Cardiac muscle cell (in vitro differentiated cells and primary cell): ENCODE measurements at places on chromosomes 12 and 14. TPM values are rescaled to one million over a fixed set of nuclear protein-coding genes. Genes with fewer than 3 reads are reported as not detected.

DNA sequence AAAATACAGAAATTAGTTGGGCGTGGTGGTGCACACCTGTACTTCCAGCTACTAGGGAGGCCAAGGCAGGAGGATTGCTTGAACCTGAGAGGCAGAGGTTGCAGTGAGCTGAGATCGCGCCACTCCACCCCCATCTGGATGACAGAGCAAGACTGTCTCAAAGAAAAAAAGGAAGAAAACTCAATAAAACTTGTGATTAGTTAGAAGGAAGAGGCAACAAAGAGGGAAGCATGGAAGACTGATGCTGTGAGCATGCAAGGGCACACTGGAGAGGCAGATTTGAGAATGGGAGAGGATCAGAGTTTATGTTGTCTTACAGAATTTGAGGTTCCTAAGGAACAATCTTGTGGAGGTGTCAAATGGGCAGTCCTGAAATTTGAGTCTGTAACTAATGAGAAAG lies 2.8 kb upstream of the ZC2HC1C start:
- peaks cover 17% of the 10 kb centered on the region for H3K4me1 ChIP-seq
- no peak overlapping the region for H3K27ac ChIP-seq
- H3K4me3 ChIP-seq, result no peak overlapping the region
- no peaks in the 10 kb centered on the region for H3K36me3 ChIP-seq
- no peaks in the 10 kb centered on the region for H3K27me3 ChIP-seq

DNA sequence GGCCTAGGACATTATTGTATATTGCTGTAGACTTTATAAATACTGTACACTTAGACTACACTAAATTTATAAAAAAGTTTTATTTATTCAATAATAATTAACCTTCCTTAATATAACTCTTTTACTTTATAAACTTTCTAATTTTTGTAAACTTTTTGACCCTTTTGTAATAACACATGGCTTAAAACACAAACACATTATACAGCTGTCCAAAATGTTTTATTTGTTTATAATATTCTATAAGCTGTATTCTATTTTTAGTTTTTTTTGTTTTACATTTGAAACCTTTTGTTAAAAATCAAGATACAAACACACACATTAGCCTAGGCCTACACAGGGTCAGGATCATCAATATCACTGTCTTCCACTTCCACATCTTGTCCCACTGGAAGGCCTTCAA lies 190.0 kb downstream of the BMP4 start:
- no peaks in the 10 kb centered on the region for H3K36me3 ChIP-seq
- H3K4me3 ChIP-seq, result no peak overlapping the region
- peaks cover 9% of the 10 kb centered on the region for H3K4me1 ChIP-seq
- no peak overlapping the region for H3K27ac ChIP-seq
- DNase-seq, result no peak

GRCh38 chr12:49126852-49127763 lies 4.1 kb downstream of the TUBA1B start:
- peak overlapping the region; percentile 48 for H3K27ac ChIP-seq
- H3K36me3 ChIP-seq, result peaks cover 26% of the 10 kb centered on the region
- peaks cover 12% of the 10 kb centered on the region for H3K4me1 ChIP-seq
- DNase-seq, result no peak
- H3K4me3 ChIP-seq, result no peak overlapping the region

DNA sequence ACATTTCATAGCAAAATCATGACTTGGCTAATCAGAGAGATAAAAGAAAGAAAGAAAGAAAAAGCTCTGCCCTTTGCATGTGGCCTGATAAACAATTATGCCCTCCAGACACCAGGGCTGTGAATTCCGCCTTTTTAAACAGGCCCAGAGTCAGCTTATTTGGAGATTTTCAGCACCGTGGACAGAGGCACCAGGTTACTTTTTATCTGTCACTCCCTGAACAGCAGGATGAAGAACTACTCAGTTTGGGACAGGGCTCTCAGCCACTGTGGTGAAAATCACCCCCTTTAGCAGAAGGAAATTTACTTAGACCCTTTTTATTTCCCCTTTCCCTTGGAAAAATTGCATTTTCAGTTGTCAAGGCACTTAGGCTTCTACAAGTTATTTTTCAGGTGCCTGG lies 359.9 kb downstream of the NRXN3 start:
- H3K27ac ChIP-seq, result no peak overlapping the region
- H3K4me3 ChIP-seq, result no peak overlapping the region
- no peaks in the 10 kb centered on the region for H3K36me3 ChIP-seq

DNA sequence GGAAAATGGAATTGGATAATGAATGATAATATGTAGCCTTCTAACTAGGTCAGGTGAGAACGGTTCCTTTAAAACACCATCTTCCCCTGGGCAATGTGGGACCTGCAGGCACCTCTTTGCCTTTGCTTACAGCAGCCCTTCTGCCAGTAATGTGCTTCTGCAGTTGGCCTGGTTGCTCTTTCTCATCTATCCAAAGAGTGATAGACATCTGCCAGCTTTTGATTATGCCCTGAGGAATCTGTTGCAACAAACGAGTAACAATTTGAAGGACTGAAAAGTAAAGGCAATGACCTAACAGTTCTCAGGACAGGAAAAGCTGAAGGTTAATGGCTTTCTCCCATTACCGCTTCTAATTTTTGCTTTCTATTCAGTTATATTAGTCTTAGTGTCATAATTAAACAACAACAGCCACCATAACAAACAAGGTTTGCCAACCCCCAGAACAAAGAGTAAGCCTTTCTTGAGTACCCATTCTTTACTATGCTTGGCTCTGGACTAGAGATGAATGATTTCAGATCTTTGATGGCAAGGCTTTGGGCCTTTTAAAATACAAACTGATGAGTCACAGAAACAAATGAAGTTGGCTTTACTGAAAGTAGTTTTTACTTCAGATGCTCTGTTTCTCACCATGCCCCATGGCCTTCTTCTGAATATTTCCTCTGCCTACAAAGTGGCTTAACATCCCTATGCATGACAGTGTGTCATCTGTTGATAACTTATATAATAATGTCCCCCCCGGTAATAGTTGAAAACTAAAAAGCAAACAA lies 76.1 kb upstream of the KRR1 start:
- H3K4me3 ChIP-seq, result no peak overlapping the region
- no peaks in the 10 kb centered on the region for H3K36me3 ChIP-seq
- no peak overlapping the region for H3K27ac ChIP-seq
- no peaks in the 10 kb centered on the region for H3K27me3 ChIP-seq

- no peaks in the 10 kb centered on the region for H3K4me1 ChIP-seq
- no peak for DNase-seq
- H3K36me3 ChIP-seq, result no peaks in the 10 kb centered on the region
- no peaks in the 10 kb centered on the region for H3K27me3 ChIP-seq
- no peak overlapping the region for H3K4me3 ChIP-seq
Measured at GRCh38 chr12:126443977-126444376, 1378.7 kb downstream of the AACS start.

DNA sequence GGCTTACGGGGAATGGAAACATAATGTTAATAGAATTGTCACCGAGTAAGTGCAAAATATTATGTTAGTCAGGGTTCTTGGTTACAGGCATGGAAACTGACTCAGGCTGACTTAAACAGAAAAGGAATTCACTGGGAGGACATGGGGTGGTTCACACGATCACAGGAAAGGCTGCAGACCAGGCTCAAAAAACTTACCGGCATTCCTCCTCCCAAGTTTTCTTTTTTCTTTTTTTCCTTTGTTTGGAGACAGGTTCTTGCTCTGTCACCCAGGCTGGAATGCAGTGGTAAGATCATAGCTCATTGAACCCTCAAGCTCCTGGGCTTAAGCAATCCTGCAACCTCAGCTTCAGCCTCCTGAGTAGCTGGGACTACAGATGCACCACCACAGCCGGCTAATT lies 11.9 kb upstream of the UBE2N start:
- no peaks in the 10 kb centered on the region for H3K36me3 ChIP-seq
- H3K27ac ChIP-seq, result no peak overlapping the region
- peaks cover 3% of the 10 kb centered on the region for H3K4me1 ChIP-seq
- no peak for DNase-seq

GRCh38 chr14:25520821-25521220 lies 470.9 kb upstream of the STXBP6 start:
- DNase-seq, result no peak
- H3K4me3 ChIP-seq, result no peak overlapping the region
- no peaks in the 10 kb centered on the region for H3K27me3 ChIP-seq
- no peak overlapping the region for H3K27ac ChIP-seq
- H3K36me3 ChIP-seq, result no peaks in the 10 kb centered on the region

GRCh38 chr12:6535960-6536847 lies 1.9 kb downstream of the GAPDH start:
- peak overlapping the region; percentile 91 for H3K4me3 ChIP-seq
- H3K27me3 ChIP-seq, result no peaks in the 10 kb centered on the region
- no peak for DNase-seq

DNA sequence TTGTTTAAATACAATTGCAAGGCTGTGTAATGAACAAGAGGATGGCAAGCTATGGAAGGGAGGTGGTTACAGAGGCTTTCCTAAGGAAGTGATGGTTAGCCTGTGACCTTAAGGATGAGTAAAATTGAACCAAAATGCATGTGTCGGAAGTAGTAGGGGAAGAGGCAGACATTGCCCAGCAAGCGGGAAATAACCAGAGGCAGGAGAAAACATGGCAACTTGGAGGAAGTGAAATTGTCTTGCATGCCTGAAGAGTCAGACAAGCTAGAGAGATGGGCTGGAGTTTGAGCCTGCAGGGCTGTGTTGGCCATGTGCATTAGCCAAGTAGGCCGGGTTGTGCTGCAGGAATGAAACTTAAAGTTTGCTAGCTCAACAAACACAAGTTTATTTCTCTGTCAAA lies 96.2 kb downstream of the BTG1 start:
- no peak for DNase-seq
- H3K27ac ChIP-seq, result no peak overlapping the region
- H3K4me3 ChIP-seq, result no peak overlapping the region
- H3K36me3 ChIP-seq, result no peaks in the 10 kb centered on the region
- H3K27me3 ChIP-seq, result no peaks in the 10 kb centered on the region

GRCh38 chr12:58967561-58967960 lies 47.3 kb upstream of the LRIG3 start:
- DNase-seq, result no peak
- no peaks in the 10 kb centered on the region for H3K36me3 ChIP-seq
- H3K27ac ChIP-seq, result no peak overlapping the region
- no peaks in the 10 kb centered on the region for H3K4me1 ChIP-seq

DNA sequence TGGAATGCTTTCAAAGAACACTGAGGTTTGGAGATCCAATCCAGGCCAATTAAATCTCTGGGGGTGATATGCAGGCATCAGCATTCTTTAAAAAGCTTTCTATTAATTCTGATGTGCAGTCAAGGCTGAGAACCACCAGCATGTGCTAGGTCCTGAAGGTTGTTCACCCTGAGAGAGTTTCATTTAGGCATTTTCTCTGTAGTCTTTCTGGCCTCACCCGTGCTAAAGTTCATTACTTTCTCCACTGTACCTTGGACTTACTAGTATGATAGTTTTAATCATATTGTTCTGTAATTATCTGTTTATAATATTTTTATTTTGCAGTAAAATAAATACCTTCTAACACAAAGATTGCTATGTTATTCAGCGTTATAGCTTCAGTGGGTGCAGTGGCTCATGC lies 32.9 kb downstream of the SOS2 start:
- H3K4me3 ChIP-seq, result no peak overlapping the region
- H3K36me3 ChIP-seq, result peaks cover 35% of the 10 kb centered on the region
- no peak overlapping the region for H3K27ac ChIP-seq
- DNase-seq, result no peak
- no peaks in the 10 kb centered on the region for H3K4me1 ChIP-seq

DNA sequence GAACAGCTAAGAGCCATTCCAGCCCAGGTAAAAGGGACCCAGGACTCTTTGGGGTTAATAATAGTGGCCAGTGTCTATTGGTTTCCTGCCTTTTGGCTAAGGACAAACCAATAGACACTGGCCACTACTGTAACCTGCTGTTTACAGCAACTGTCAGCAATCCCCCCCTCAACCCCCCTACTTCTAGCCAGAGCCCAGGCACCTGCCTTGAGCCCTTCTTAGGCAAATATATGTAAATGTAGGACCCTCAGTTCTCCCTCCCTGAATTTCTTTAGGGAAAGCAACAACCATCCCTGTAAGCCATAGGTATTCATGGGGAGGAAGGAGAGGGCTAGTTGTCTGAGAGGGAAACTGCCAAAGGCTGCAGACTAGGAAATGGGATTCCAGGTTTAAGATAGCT lies 22.3 kb downstream of the HOXC4 start:
- H3K27ac ChIP-seq, result no peak overlapping the region
- DNase-seq, result no peak
- H3K27me3 ChIP-seq, result peaks cover 99% of the 10 kb centered on the region
- no peak overlapping the region for H3K4me3 ChIP-seq
- no peaks in the 10 kb centered on the region for H3K4me1 ChIP-seq
- no peaks in the 10 kb centered on the region for H3K36me3 ChIP-seq

DNA sequence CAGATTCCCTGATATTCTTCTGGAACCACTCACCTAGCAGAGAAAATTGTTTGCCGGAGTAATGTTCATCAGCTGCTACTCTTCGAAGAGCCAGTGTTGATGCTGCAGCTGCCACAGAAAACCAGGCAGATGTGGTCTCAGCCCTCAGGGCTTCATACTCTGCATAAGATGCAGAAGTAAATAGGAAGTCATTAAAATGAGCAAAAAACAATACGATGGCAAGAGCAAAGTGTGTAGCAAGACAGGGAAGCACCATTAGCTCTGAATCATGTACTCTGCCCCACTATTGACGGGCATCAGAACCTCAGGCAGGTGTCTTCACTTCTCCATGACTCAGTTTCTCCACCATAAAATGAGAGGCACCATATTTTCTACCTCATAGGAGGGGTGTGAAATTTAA lies 991.6 kb upstream of the TMEM132C start:
- no peak for DNase-seq
- peaks cover 26% of the 10 kb centered on the region for H3K27me3 ChIP-seq
- H3K27ac ChIP-seq, result no peak overlapping the region
- no peaks in the 10 kb centered on the region for H3K36me3 ChIP-seq
- no peaks in the 10 kb centered on the region for H3K4me1 ChIP-seq
- no peak overlapping the region for H3K4me3 ChIP-seq

GRCh38 chr12:89571491-89572195 lies 45.8 kb upstream of the POC1B start:
- no peaks in the 10 kb centered on the region for H3K36me3 ChIP-seq
- no peak overlapping the region for H3K27ac ChIP-seq
- peaks cover 15% of the 10 kb centered on the region for H3K4me1 ChIP-seq
- DNase-seq, result peak; percentile 46

DNA sequence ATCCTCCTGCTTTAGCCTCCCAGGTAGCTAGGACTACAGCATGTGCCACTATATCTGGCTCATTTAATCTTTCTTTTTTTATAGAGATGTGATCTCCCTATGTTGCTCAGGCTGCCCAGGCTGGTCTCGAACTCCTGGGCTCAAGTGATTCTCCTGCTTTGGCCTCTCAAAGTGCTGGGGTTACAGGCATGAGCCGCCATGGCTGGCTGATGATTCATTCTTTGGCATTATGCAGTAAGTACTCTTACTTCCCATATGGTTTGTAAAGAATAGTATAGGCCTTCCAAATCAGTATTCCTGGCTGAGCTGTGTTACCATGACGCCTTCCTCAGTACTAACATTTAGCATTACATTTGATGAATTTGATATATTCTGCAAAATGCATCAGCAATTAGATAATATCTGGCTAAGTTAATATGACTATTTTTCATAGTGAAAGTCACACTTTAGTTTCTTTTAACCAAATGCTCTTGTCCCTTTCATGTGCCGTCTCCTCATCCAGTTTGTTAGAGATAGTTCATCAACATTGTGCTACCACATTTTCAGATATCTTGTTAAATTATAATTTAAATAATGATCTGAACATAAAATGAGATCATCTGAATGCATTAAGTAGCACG lies 3.2 kb upstream of the MIA2 start:
- H3K27ac ChIP-seq, result no peak overlapping the region
- H3K4me3 ChIP-seq, result no peak overlapping the region
- no peaks in the 10 kb centered on the region for H3K36me3 ChIP-seq
- DNase-seq, result no peak
- no peaks in the 10 kb centered on the region for H3K4me1 ChIP-seq

Gene PDE3A
- 2.7 and 4.4 TPM in 2 replicates for total RNA-seq

Gene AJUBA
- total RNA-seq, result 33.8 and 39.3 TPM in 2 replicates

Gene CLEC4E
- total RNA-seq, result not detected in 2 replicates

Gene HAL
- not detected in 2 replicates for total RNA-seq

Gene GALNT6
- total RNA-seq, result 5.4 and 8.0 TPM in 2 replicates

Gene P2RX4
- 33.7 and 38.2 TPM in 2 replicates for total RNA-seq

Gene MMP17
- total RNA-seq, result not detected in 2 replicates
